ENCODE measurements at places on chromosomes 7 and 10.

GRCh38 chr10:80603516-80603915 is 65.8 kb downstream of the SH2D4B start:
- DNase-seq, result no peak

DNA sequence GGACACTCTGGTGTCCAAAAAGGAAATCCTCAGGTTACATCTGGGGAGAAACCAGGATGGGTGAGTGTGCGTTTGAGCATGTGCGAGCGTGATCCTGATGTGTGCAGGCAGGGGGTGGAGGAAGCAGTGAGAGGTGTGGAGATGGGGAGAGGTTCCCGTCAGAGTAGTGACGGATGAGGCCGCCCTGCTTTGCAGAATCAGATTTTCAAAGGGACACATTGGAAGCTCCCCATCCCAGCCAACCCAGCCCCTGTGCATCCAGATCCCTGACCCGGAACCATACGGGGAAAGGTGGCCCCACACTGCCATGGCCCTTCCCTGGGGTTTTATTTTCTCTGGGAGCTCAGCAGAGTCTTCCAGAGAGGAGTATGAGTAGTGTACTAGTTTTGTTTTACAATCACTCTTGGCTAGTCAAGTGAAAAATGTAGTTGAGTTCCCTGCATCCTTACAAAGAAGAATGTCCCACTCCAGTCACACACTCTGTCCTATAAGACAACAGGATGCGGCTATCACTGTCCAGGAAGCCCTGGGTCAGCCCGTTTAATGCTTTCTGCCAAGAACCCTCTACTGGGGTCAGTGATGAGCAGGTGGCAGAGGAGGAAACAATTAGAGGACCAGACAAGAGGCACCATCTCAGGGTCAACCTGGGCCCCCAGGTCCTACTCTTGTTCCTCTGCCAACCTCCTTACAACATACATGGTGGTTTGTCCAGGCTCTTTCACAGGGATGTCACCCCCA is 46.8 kb upstream of the PDLIM1 start:
- DNase-seq, result no peak

- no peak for DNase-seq
Measured at GRCh38 chr10:64814201-64814600, 1293.0 kb downstream of the REEP3 start.

DNA sequence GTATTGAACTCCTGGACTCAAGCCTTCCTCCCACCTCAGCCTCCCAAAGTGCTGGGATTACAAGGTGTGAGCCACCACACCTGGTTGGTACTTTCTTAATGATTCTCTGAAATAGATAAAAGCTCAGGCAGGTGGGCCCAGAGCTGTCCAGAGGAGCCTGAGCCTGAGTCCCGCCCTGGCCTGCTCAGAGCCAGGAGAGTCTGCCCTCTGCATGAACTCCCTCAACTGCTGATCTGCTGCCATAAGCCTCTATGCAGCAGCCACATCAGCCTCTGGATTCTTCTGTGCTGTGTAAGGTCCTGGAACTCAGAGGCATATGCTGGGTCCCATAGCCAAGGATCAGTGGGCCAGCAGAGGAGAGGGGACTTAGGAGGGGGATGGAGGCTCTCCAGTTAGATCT is 23.1 kb upstream of the DDIT4 start:
- no peak for DNase-seq

GRCh38 chr7:2794836-2795636 is 49.1 kb downstream of the GNA12 start:
- no peak for DNase-seq

- peak; percentile 98 for DNase-seq
Measured at GRCh38 chr7:73715648-73716317, 3.7 kb downstream of the STX1A start.

- no peak for DNase-seq
Measured at GRCh38 chr10:89954061-89954460, 252.7 kb downstream of the KIF20B start.

- no peak for DNase-seq
Measured at GRCh38 chr10:88962336-88962735, 9.8 kb upstream of the ACTA2 start.
